Thoracic aorta (tissue), 2 donors: ENCODE measurements at places on chromosomes 5 and 9. TPM values are rescaled to one million over a fixed set of nuclear protein-coding genes. Genes with fewer than 3 reads are reported as not detected.
A peak's percentile ranks its signal among the peaks of the same experiment; 100 is the strongest.

DNA sequence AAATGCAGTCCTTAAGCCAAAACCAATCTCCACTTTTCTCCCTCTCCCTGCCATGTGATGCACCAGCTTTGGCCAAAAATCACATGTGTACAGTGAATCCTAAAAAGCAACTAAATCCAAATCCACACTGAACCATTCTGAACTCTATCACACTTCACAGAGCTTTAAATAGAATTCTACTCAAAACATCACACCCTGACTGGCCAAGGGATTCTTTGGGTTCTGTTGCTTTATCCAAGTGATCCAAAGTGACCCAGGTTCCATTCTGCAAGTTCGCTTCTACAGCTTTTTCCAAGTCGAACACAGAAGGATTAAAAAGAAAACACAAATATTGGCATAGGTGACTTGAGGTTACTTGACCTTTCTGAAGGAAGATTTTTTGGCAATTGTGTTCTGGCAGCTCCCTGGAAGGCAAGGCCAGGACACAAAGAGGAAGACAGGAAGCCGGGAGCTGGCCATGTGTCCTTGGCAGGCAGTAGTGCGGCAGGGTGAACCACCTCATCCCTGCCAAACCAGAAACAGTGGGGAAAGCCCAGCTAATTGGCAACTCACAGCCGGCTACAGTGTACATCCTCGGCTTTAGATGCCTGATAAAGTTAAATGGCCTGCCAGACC is 115.0 kb downstream of the NFIB start:
- H3K27me3 ChIP-seq: no peaks in the 10 kb centered on the region
- peak overlapping the region; percentile 50 for H3K27ac ChIP-seq
- DNase-seq: no peak
- H3K4me3 ChIP-seq: peak overlapping the region; percentile 56
- no peaks in the 10 kb centered on the region for H3K36me3 ChIP-seq

Gene PHYHD1
- 21.1 TPM for total RNA-seq

- H3K27me3 ChIP-seq: no peaks in the 10 kb centered on the region
- H3K4me3 ChIP-seq: no peak overlapping the region
- peak overlapping the region; percentile 77 for H3K27ac ChIP-seq
- H3K36me3 ChIP-seq: no peaks in the 10 kb centered on the region
- DNase-seq: no peak
Observed at GRCh38 chr5:149447373-149448367, 68.6 kb upstream of the IL17B start.

Gene TSSK1B
- total RNA-seq: not detected

Gene RAD17
- 23.9 TPM for total RNA-seq

DNA sequence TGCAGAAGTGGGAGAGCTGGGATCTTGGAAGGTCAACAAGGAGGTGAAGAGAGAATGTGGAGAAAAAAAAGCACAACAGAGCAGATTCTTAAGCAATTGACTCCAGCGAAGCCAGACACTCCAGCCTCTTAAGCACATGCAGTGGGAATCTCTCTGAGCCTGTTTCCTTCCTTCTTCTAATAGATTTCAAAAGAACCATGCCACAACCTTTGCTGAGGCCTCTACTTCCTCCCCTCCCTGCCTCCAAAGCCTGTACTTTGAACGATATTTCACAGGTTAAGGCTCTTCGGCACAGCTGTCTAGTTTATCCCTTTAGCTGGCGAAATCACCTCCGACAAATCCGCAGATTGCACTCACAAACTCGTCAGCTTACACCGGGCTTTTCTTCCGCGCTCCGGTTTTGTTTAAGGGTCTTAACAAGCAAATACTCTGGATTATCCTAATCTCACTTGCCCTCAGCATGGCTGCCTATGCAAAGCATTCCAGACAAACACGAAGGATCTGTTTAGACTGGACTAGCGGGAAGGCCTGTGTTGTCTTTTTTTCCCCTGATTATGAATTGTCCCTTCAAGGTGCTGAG is 211.6 kb upstream of the PANK3 start:
- peaks cover 19% of the 10 kb centered on the region for H3K4me1 ChIP-seq
- H3K4me3 ChIP-seq: no peak overlapping the region
- no peaks in the 10 kb centered on the region for H3K36me3 ChIP-seq

GRCh38 chr5:65292196-65292595 is 189.5 kb downstream of the ADAMTS6 start:
- DNase-seq: no peak
- H3K36me3 ChIP-seq: no peaks in the 10 kb centered on the region
- no peak overlapping the region for H3K27ac ChIP-seq
- peak overlapping the region; percentile 57 for H3K4me3 ChIP-seq
- no peaks in the 10 kb centered on the region for H3K27me3 ChIP-seq
- H3K4me1 ChIP-seq: no peaks in the 10 kb centered on the region

DNA sequence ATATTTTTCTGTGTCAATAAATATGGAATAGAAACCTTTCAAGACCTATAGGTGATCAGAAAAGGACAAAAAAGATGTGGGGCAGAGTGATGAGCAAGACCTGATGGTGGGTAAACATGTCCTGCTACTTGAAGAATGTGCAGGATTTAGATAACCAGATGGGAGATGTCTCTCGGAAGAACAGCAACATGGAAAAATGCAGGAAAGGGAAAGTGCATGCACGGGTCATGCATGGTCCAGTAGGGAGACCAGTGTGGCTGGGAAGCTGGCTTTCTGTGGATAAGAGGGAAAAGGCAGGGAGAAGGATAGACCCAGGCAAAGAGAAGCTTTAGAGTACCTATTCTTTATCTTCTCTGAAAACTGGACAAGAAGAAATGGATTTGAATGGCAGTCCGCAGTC is 7.1 kb upstream of the CAST start:
- no peak for DNase-seq
- no peaks in the 10 kb centered on the region for H3K36me3 ChIP-seq
- no peaks in the 10 kb centered on the region for H3K27me3 ChIP-seq

- H3K4me1 ChIP-seq: no peaks in the 10 kb centered on the region
- H3K4me3 ChIP-seq: no peak overlapping the region
- H3K27ac ChIP-seq: no peak overlapping the region
Observed at GRCh38 chr9:107471552-107471951, 18.0 kb downstream of the KLF4 start.

Gene CYLC2
- total RNA-seq: not detected

DNA sequence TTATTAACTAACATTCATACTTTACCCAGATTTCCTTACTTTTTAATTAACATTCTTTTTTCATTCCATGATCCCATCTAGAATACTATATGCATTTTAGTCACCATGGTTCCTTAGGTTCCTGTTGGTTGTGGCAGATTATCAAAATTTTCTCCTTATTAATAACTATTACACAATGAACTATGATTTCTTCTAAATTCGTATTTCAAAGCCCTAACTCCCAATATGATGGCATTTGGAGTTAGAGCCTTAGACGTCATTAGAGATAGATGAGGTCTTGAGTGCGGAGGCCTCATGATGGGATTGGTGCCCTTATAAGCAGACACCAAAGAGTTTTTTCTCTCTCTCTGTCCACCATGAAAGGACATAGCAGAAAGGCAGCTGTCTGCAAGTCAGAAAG is 485.4 kb downstream of the TLR4 start:
- no peak overlapping the region for H3K27ac ChIP-seq
- H3K4me3 ChIP-seq: no peak overlapping the region
- no peaks in the 10 kb centered on the region for H3K36me3 ChIP-seq
- no peak for DNase-seq
- no peaks in the 10 kb centered on the region for H3K27me3 ChIP-seq
- no peaks in the 10 kb centered on the region for H3K4me1 ChIP-seq

GRCh38 chr9:124854822-124855221 is 1.6 kb downstream of the WDR38 start:
- no peaks in the 10 kb centered on the region for H3K27me3 ChIP-seq
- no peak overlapping the region for H3K4me3 ChIP-seq
- peaks cover 29% of the 10 kb centered on the region for H3K36me3 ChIP-seq
- DNase-seq: no peak
- no peak overlapping the region for H3K27ac ChIP-seq

- no peak for DNase-seq
- H3K27ac ChIP-seq: no peak overlapping the region
- no peaks in the 10 kb centered on the region for H3K36me3 ChIP-seq
- H3K4me1 ChIP-seq: no peaks in the 10 kb centered on the region
- no peaks in the 10 kb centered on the region for H3K27me3 ChIP-seq
- H3K4me3 ChIP-seq: no peak overlapping the region
Observed at GRCh38 chr5:17114233-17114632, 103.2 kb upstream of the BASP1 start.

GRCh38 chr5:126445502-126446174 is 22.4 kb downstream of the GRAMD2B start:
- DNase-seq: no peak
- no peak overlapping the region for H3K27ac ChIP-seq
- H3K4me3 ChIP-seq: no peak overlapping the region
- H3K36me3 ChIP-seq: no peaks in the 10 kb centered on the region
- peaks cover 12% of the 10 kb centered on the region for H3K4me1 ChIP-seq

DNA sequence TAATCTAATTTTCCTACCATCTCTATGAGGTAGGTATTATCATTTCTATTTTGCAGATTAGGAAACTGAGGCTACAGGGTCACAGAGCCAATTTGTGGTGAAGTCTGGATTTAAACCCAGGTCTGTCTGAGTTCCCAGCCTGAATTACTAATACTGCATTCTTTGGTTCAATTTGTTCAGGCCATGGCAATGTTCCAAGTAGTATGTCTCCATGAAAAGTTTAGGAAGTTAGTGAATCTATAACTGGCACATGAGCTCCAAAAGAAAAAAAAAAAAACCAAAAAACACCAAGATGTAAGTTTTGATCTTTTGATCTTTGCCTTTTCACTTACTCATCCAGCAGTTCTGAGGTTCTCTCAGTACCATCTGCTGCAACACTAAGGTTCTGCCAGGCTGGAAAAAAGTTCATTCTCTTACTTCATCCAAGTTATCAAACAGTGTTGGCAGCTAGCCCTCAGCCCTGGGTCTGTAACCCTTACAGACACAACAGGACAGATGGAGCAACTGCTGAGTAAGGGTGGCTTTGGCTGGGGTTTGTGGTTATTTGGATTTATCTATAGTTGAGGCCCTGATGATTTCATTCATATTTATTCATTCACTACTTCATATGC is 4.4 kb upstream of the TMEM268 start:
- no peak overlapping the region for H3K4me3 ChIP-seq
- DNase-seq: no peak

DNA sequence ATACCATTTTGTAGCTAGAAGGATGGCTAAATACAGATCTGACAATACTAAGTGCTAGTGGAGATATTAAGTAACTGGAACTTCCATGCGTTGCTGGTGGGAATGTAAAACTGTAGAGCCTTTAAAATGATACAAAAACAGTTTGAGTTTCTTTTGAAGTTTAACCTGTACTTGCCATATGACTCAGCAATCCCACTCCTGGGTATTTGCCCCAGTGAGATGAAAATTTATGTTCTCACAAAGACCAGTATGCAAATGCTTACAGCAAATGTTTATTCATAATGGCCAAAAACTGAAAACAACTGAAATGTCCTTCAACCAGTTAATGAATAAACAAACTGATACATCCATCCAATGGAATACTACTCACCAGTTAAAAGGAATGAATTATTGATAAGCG is 137.3 kb downstream of the SLC12A2 start:
- no peaks in the 10 kb centered on the region for H3K36me3 ChIP-seq
- peaks cover 15% of the 10 kb centered on the region for H3K4me1 ChIP-seq
- DNase-seq: no peak
- no peaks in the 10 kb centered on the region for H3K27me3 ChIP-seq
- H3K4me3 ChIP-seq: no peak overlapping the region
- H3K27ac ChIP-seq: no peak overlapping the region

Gene GABRG2
- not detected for total RNA-seq

GRCh38 chr5:96280946-96281393 is 152.1 kb downstream of the PCSK1 start:
- H3K27me3 ChIP-seq: no peaks in the 10 kb centered on the region
- H3K27ac ChIP-seq: no peak overlapping the region
- H3K4me3 ChIP-seq: no peak overlapping the region
- no peak for DNase-seq
- no peaks in the 10 kb centered on the region for H3K36me3 ChIP-seq

Gene TJP2
- total RNA-seq: 226 TPM

Gene OMD
- total RNA-seq: 200 TPM

DNA sequence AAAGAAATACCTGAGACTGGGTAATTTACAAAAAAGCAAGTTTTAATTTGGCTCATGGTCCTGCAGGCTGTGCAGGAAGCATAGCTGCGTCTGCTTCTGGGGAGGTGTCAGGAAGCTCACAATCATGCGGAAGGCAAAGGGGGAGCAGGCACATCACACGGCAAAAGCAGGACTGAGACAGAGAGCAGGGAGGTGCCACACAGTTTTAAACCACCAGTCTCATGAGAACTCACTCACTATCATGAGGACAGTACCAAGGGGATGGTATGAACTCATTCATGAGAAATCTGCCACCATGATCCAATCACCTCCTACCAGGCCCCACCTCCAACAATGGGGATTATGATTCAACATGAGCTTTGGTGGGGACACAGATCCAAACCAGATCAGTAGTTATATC is 96.2 kb downstream of the OSTF1 start:
- no peak overlapping the region for H3K4me3 ChIP-seq
- H3K27me3 ChIP-seq: no peaks in the 10 kb centered on the region
- H3K36me3 ChIP-seq: no peaks in the 10 kb centered on the region
- no peak overlapping the region for H3K27ac ChIP-seq

Gene SLC45A2
- total RNA-seq: not detected

Gene DAPK1
- 40.6 TPM for total RNA-seq

DNA sequence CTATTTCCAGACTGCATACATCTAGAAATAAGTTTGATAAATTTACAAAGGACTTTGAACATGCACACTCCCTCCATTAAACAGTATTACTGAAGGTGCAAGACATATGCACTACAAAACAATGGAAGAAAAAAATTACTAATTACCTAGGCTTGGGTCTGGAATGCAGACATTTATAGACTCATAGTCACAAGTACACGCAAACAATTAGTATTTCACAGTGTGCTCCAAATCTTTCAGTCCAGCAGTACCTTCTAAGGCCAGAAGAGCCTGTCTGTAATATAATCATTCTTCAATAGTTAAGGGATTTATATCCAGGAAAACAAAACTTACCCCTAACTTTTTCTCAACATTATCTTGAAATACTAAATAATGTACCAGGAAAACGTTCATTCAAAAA is 11.2 kb downstream of the RICTOR start:
- no peak for DNase-seq
- no peak overlapping the region for H3K27ac ChIP-seq
- no peak overlapping the region for H3K4me3 ChIP-seq
- H3K4me1 ChIP-seq: peaks cover 27% of the 10 kb centered on the region
- H3K36me3 ChIP-seq: peaks cover 7% of the 10 kb centered on the region

Gene SHOC1
- total RNA-seq: not detected

DNA sequence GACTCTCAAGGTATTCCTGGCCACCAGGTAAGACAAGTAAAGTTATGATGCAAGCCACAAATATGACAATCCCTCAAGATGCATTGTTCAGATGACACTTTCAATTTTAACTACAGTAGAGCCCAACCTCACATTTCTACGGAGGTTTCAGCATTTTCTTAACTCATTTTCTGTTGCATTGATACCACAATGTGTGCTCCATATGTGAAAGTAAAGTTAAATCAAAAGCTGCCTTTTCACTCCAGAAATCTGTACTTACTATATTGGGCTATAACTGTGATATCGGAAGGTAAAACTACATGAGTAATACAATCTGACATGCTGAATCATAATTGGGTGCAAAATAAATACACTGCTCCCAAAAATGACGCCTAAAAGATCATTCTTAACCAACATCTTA is 333.6 kb upstream of the MEF2C start:
- H3K36me3 ChIP-seq: no peaks in the 10 kb centered on the region
- H3K4me1 ChIP-seq: no peaks in the 10 kb centered on the region
- no peaks in the 10 kb centered on the region for H3K27me3 ChIP-seq
